ENCODE measurements at places on chromosomes 2 and 18.

DNA sequence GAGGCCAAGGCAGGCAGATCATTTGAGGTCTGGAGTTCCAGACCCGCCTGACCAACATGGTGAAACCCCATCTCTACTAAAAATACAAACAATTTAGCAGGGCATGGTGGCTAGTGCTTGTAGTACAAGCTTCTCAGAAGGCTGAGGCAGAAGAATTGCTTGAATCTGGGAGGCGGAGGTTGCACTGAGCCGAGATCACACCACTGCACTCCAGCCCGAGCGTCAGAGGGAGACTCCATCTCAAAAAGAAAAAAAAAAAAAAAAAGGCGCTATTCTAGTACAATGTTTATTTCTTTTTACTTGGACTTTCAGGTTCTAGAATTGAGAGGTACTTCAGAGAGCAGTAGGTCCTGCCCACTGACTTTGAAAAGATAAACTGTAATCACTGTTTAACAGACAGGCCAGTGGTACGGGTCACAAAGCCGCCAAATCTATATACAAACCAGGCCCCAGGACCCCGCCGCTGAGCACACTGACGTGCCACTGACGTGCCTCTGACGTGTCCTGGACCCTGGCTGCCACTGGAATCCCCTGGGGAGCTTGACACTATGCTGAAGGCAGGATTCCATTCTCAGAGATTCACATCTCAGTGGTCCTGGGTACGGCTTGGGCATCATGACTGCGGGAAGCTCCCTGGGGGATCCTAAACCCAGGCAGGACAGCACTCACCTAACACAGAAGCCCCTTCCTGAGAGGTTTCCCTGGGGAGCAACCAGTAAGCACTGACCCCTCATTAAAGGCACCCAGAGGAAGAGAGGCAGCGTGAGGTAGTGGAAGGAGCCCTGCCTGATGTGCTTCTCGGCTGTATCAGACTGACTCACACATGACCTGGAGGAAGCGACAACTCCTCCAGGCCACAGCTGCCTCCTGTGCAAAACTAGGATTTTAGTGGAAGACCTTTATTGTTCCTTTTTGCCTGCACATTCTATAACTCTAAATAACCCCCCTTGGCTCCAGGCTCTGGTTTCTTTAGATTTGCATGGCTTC lies 197.8 kb upstream of the MEIS1 start:
- no peak for DNase-seq

DNA sequence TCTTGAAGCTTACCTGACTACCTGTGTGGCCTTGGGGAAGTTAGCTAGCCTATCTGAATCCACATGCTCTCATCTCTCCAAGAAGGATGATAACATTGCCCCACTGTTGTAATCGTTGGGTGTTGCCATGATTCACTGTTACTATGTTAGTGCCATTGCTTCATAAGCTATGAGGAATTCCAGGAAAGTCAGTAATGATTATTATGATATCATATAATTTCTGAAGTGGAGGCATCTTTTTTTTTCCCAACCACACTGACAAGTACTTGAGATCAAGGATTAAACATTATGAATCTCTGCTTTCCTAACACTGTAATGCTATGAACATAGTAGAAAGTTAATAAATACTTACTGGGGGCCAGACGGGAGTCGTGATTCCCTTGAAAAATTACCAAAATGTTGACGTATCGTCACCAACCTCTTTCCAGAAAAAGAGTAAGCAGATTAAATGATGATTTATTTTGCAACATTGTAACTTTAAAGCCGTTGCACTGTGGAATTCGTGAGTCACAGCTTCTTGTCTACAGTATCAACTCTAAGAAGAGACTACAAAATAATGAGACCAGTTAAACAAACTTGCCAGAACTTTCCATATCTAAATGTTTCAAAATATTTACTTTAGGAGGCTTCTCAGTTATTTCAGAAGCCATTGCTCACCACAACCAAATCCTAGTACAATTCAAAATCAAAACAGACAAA lies 459.9 kb downstream of the PIK3C3 start:
- no peak for DNase-seq

GRCh38 chr18:59842947-59843346 lies 56.8 kb upstream of the PMAIP1 start:
- DNase-seq = no peak

DNA sequence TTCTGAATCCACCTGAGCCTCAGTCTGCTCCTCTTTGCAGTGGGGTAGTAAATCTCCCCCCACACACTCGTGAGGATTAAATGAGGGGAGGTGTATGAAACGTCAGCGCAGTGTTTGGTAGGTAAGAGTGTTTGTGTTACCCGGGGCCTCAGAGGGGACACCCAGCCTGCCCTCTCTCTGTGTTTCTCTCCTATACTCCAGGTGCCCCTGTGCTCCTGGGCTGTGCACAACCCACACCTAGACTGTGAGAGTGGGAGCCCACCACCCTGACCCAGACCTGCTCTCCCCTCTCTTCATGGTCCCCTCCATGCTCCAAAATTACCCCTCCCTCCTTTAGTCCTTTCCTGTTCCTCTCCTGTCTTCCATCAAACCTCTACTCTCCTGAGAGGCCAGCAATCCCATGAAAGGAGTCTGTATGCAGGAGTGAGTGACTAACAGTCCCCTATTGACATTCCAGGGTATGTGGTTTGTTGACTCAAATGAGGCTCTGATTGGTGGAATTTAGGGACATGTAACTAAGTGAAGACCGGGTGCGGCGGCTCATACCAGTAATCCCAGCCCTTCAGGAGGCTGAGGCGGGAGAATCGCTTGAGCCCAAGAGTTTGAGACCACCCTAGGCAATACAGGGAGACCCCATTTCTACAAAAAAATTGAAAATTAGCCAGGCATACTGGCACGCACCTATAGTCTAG lies 10.4 kb downstream of the CIB4 start:
- DNase-seq = no peak

DNA sequence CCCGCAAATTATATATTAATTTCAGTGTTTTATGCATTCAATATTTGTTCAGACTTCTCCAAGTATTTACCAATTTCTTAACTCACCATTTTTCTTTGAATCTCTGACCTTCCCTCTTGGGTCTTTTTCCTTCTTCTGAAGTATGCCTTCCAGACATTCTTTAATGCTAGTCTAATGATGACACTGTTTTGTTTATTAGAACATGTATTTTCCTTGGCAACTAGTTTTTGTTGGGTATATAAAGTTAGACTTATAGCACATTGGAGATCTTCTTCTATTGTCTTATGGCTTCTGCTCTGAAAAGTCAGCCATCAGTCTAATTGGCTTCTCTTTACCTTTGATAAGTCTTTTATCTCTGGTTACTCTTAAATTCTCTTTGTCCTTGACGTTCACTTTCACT lies 423.2 kb upstream of the NRP2 start:
- DNase-seq = no peak

- DNase-seq = no peak
These were observed 74.3 kb downstream of the KIF5C start for GRCh38 chr2:148949348-148949747.

DNA sequence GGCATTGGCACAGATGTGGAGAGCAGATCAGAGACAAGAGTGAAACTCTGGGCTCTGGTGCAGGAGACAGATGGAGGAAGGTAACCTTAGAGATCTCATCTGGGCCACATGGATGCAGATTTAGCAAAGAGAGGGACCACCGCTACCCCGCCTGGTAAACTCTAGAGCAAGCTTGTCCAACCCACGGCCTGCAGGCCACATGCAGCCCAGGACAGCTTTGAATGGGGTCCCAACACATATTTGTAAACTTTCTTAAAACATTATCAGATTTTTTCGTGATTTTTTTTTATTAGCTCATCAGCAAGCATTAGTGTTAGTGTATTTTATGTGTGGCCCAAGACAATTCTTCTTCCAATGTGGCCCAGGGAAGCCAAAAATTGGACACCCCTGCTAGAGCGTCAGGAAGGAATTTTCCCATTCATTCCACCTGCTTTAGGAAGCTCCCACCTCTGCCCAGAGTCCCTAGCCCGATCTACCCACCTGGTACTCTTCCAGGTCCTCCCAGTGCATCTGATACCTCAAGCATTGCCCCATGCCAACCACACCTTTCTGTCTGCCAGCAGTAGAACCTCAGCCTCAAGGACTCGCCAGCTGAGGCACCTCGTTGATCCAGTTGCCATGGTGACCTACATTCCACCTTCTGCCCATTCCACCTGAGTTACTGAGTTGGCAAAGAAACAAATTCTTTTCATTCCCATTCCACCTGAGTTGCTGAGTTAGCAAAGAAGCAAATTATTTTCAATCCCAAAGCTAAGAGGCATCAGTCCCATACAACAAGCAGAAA lies at the start of gene CIB4:
Gene CIB4, minus strand, starts transcription at position 586 of the 784 bp plus-strand sequence. Its CDS starts 52 bp downstream, at position 534.
- DNase-seq = no peak

- no peak for DNase-seq
These were observed 8.4 kb upstream of the MAL start for GRCh38 chr2:95017071-95017501.

DNA sequence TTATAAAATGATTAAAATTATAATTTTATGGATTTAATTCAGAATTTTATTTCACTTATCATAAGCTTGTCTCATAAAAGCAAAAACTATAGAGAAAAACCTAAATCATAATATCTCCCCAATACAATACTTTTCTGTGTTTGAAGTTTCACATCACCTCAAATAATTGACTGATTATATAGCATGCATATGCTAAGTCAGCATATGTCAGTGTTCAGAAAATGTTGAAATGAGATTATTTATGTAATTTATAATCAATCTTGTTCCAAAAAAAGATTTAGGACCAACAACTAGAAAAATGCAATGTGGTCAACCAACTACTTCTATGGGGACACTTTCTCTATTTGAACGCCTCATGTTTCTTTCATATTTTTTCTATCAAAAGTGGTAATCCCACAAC lies 902.6 kb downstream of the CPS1 start:
- DNase-seq = no peak

DNA sequence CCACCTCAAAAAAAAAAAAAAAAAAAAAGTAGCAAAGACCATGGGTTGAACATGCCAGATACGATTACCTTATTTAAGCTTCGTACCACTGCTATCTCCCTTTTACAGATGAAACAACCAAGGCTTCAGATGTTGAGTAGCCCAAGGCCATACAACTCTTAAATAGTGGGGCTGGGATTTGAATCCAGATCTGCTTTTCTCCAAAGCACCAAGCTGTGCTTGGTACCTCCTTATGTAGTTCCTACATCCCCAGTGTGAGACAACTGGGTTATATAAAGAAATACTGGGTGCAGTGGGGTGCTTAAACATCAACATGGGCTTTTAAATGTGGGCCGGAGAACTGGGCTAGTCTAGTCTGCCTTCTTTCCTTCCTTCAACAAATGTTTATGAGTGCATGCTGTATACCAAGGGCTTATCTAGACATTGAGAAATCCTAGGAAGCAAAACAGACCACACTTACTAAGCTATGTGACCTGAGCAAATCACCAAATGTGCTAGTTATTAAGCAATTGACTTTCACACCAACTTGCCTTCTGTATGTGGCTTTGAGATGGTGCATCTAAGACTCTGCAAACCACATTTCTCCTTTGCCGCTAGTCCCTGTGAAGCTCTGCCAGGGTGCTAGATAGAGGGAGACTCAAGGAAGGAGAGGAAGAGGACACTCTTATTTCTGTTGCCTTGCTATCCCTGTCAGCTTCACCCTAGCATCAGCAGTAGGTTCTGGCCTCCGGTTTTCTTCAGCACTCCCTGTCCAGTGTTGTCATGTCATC lies 206.8 kb upstream of the FBXO11 start:
- DNase-seq = no peak

DNA sequence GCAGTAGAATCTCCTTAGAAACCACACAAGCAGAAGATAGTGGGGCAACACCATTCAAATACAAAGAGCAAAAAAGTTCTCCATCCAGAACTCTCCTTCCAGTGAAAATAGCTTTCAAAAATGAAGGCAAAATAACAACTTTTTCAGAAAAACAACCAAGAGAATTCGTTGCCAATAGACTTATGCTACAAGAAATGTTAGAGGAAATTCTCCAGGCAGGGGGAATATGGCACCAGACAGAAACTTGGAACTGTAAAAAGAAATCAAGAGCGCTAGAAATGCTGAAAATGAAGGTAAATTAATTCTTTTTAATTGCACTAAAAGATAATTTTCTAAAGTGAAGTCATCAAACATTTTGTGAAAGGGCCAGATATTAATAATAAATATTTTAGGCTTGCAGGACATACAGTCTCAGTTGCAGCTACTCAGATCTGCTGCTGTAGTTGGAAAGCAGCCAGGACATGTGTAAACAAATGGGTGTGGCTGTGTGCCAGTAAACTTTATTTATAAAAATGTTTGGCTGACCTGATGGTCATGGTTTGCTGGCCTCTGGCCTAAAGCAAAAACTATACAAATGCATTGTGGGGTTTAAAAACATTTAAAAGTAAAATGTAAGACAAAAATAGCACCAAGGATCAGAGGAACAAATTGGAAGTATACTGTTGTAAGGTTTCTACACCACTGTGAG lies 73.7 kb upstream of the TGFA start:
- DNase-seq = peak; percentile 42

DNA sequence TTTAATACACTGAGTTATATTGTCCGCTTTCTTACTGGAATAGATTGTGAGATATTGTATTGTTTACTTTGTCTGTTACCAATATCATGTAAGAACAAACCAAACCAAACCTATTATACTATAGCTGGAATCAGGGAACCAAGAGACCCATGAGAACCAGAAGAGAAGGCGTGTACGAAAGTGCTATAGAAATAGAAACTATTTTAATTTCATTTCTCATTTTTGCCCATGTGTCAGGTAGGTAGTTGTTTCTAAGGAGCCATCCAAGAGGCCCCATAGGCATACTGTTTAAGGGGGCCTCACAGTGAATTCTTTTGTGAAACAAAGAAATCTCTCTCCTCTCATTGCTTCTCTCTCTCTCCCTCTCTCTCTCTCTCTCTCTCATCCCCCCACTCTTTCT lies 363.6 kb downstream of the RNF144A start:
- DNase-seq = no peak

DNA sequence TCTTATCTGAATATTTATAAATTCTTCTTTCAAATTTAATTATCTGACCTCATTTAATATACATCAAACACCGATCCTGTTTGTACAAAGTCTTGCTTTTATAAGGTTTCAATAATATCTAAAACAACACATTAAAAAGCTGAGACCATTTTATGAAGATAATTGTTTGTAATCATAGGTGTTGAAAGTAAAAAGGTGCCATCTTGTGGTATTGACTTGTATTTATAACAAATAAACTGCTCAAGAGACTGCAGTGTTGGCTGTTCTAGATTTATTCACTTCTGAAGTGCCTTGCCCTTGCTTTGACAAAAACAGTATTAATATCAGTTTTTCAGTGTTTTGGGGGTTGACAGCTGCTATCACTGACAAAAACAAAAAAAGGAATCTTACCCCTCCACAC lies 286.8 kb upstream of the HNMT start:
- DNase-seq = no peak

DNA sequence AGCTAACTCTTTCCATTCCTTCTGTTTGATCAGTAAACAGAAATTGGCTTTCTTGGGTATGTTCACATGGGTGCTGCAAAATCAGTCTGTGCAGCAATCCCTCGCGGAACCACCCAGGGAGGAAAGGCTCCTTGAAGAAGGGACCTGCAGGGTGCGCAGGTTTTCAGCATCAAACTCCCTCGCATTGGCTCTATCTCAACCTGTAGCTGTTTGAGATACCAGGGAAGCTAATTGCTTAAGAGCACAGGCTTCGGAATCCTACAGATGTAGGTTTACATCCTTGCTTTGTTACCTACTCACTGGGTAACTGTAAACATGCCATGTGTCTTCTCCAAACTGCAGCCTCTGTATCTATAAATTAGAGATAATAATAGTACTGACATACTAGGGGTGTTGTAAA lies 43.2 kb downstream of the LAMA3 start:
- no peak for DNase-seq

Data from NCI-H1105 (cell line).